ENCODE measurements at places on chromosomes 5 and 9.
A peak's percentile ranks its signal among the peaks of the same experiment; 100 is the strongest.

DNA sequence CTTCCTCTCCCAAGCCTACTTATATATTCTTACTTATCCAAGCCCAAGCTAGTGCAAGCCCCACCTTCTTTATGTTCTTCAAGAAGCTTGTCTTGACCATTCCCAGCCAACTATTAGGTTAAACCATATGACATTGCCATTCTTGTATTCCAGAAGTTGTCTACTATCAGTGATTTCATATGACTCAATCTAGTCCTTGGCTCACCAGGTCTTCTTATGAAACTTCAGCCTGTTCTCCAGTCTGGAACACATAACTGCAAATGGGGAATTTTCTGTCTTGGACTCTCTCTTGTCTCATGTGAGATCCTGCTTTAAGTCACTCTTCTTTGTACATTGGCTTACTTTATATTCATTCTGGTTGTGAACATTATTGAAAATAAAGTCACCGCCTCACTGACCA is 130.7 kb downstream of the TTLL11 start:
- DNase-seq, result no peak

- no peak for DNase-seq
Observed at GRCh38 chr9:37935096-37935495, 31.2 kb upstream of the SLC25A51 start.

DNA sequence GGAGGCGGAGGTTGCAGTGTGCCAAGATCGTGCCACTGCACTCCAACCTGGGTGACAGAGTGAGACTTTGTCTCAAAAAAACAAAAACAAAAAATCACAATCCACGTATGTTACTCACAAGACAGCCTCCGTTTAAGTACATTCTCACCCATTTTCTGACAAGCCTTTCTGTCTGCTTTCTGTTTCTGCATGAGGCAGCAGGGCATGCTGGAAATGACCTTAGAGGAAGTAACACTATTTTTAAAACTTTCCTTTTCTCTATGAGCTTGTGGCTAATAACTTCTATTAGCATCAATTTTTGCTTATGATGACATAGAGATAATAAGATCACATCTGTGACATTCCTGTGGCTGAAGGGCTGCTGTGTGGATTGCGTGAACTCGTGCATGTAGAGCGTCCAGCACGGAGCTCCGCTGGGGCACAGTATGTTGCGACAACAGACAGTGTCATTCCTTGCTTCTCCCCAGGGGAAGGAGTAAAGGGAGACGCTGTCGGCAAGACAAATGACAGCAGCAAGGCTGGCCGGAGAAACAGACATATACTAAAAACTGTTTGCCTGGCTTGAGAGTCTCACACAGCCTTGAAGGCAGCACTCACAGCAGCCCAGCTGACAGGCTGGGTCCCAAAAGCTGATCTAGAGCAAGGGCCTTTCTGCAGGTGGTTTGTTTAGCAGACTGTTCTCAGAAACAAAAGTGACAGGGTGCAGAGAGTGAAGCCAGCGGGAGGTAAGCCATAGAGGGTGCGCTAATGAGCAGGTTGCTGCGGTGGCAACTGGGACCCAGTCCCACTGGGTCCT is 1.6 kb downstream of the BTNL3 start:
- no peak for DNase-seq

DNA sequence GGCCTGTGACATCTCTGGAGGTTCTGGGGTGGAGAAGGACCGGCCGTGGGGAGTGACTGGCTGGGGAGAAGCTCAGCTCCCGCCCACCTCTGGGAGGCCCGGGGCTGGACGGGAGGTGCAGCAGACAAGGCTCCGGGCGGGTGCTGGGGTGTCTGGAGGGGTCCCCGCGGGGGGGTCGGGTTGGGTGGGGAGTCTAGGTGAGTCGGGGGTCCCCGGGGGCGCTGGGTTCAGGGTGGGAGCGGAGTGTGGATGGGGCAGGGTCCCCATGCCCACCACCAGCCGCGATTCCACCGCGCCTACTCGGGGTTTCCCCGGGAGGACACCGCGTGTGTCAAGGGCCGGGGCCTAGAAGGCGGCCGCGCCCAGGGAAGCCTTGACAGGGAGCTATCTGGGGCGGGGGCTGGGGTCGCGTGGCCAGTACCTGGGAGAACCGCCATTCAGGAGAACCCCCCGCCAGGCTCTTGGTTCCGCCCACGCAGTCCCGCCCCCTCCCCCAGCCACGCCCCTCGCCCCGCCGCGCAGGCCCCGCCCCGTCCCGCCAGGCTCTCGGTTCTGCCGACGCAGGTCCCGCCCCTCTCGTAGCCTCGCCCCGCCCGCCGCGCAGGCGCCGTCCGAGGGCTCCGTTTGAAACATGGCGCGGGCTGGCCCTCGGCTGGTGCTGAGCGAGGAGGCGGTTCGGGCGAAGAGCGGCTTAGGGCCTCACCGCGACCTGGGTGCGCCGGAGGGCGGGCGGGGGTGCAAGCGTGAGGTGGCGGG is at the start of gene CEP72:
CEP72 (plus strand) TSS at position 610 of the 756 bp plus-strand sequence; CDS start at position 632, 22 bp downstream.
- peak; percentile 77 for DNase-seq

DNA sequence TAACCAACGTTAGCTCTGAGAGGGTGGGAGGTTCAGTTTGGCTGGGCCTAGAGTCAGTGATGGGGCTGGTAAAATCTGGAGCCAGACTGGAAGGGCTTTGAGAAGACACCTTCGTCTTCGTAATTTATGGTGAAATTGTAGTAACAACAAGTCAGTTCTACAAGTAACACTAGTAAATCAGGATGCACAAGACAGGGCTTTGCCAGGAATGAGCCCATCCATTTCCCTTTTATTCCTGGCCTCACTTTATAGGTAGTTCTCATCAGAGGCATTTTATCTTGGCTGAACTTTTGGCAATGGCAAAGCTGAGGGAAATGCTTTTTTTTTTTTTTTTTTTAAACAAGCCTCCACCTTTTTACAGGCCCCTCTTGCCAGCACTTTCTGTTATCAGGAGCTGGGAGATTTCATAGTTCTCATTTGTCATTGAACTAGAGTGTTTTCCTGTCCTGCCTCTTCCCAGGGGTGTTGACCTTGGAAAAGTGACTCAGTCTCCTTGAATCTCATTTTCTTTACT is 110.5 kb upstream of the KLF4 start:
- DNase-seq, result no peak

DNA sequence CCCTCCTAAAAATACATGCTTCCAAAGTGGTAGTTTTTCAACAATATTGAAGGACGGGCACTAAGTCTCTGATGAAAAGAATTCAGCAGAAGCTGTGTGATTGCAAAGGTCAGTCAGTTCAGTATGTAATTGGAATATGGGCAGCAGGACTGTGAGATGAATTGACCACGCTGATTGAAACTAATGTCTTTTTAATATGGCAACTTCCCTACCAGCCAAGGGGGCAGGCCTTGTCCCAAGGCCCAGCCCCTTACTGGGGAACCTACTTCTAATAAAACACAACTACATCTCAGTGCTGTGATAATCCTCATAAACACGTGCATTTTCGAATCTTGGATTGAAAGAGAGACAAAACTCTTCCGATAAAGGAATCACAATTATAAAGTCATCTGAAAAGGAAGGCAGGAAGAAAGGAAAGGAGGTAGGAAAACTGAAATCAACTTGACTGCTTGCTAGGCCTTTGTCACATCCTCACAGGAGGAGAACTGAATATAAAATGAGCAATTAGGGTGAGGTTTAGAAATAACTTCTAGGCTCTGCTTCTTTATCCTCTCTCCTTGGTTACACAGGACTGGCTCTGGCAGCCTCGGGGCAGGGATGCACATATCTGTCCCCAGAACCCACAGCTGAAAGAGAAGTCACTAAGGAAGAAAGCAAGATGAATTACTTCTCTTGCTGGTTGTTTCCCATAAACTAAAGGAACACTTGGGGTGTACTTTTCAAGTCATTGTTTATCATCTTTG is 281.9 kb downstream of the GLIS3 start:
- no peak for DNase-seq

DNA sequence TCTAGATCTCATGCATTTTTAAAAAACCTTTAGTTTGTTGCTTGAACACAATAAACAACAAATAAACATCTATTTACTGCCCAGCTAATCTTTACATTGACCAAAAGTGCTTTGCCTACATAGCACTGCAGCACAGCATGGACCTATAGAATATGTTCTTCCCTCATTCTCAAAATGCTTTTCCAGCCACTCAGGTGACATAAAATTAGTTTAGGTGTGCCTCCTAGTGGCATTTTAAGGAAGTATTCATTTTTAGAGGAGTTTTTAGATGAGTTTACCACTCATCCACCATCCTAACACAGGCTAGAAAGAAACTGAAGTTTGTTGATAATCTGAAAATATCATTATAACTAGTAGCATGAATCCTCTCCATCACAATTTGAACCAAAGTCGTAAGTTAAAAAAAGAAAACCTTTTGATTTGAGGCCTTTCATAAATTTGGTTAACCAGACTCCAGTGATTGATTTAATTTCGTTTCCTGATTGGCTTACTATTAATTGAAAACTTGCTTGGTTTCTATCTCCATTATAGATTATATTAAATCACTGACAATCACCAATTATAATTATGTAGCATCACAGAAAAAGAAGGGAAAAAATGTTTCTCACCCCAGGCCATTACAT is 12.6 kb downstream of the PLGRKT start:
- DNase-seq, result no peak

DNA sequence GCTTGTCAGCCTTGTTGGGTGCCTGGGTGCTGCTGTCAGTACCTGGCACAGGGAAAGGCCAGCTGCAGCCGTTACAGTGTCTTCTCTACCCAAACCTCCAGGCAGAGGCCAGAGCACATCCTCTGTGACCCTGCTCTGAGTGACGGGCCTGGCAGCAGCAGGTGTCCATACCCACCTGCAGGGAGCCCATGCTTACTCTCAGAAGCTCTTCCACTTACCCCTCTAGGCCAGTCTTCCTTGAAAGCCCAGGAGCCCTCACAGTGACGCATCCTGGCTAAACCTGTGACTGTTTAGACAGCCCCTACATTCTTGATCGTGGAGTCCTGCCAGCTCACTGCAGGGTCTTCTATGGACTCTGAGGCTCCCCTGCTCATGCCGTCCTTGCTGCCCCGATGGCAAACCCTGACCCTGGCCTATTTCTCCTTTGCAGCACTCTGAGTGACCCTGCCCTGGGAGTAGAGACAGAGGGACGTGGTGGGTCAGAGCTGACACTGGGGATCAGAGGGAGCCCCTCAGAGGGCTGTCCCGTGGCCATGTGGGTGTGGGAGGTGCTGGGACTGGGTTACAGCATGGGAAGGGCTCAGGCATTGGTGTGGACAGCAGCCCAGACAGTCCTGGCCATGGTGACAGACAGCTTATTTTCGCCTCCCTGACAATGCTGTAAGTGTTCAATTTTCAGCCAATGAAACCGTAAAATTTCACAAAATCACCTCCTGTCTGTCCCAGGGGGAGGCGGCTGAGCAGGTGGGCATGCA is 67.6 kb upstream of the RNF130 start:
- no peak for DNase-seq

- DNase-seq, result no peak
Observed at GRCh38 chr9:101487443-101487840, 46.2 kb upstream of the RNF20 start.

- no peak for DNase-seq
Observed at GRCh38 chr5:60161340-60161934, 267.9 kb upstream of the PDE4D start.

DNA sequence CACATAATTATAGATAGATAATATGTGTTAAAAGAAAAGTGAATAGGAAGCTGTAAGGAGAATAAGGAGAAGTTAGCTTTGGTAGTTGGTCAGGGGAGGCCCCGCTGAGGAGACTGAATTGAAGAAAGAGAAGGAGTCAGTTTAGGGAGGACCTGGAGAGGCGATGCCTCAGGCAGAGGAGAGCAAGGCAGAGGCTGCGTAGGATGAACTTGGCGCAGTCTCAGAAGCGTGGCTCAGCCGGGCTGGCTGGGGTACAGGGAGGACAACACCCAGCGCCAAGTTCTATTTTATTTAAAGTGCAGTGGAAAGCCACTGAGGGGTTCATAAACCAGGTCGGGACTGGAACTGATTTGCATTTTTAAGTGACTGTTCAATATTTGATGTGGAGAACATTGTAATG is 68.5 kb downstream of the PTCD2 start:
- no peak for DNase-seq

- DNase-seq, result no peak
Observed at GRCh38 chr9:113219186-113219936, 1.7 kb downstream of the FKBP15 start.

- no peak for DNase-seq
Observed at GRCh38 chr5:73692166-73692640, 66.2 kb downstream of the ARHGEF28 start.

DNA sequence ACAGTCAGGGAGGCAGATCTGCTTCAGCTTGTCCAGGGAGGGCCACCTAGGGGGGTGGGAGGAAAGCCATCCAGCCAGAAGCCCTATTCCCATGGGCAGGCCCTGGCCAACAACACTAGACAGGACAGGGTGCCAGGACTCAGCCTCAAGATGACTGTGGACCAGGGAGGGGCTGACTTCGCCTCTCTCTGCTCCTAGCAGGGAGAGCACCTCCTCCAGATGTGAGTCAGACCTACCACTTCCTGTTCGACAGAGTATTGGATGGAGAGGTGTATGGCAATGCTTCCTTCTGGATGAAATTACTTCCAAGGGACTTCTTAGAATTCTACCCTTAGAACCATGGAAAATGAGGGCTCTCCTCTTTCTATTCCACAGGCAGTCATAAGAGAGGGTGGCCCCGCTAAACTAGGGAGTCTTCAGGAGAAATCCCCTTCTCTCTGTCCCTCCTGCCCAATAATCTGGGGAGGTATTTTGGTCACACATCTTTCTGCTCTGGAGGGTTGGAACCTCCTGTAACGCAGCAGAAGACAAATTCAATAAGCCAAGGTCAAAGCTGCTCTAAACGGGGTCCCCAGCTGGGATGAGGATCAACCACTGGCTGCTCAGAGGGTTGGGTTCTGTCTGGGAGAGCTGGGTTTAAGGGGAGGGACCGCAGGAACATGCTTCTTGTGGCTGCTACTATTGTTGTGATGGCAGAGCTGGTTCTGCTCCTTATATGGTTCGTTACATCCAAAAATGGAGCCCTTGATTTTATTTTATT is 23.2 kb upstream of the RCL1 start:
- DNase-seq, result no peak

- DNase-seq, result peak; percentile 55
Observed at GRCh38 chr5:81751836-81752643, 1.1 kb upstream of the SSBP2 start.

- DNase-seq, result no peak
Observed at GRCh38 chr9:110157823-110158664, 49.9 kb downstream of the C9orf152 start.

- DNase-seq, result no peak
Observed at GRCh38 chr5:177368869-177369644, 11.3 kb downstream of the RGS14 start.

DNA sequence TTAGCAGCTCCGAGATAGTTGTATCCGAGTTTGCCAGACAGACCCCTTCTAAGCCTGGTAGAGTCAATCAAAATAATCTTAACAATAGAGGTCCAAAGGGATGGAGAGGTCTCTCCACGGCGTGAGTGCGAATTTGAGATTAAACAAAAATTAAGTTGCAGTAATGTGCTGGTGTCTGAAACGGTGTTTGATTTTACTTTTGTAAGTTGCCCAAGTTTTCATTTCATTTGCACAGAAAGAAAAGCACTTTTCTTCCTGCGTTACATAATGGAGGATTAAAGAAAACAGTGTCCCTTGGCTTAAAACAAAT is 1.2 kb downstream of the IRX1 start:
- DNase-seq, result no peak

- DNase-seq, result no peak
Observed at GRCh38 chr5:112371067-112371466, 48.0 kb downstream of the EPB41L4A start.

GRCh38 chr9:126401107-126401506 is 74.5 kb downstream of the MVB12B start:
- no peak for DNase-seq

- no peak for DNase-seq
Observed at GRCh38 chr5:128002425-128002824, 81.1 kb upstream of the SLC12A2 start.

All from tibial nerve (tissue), 4 donors.